ENCODE measurements at places on chromosomes 11 and 22.

DNA sequence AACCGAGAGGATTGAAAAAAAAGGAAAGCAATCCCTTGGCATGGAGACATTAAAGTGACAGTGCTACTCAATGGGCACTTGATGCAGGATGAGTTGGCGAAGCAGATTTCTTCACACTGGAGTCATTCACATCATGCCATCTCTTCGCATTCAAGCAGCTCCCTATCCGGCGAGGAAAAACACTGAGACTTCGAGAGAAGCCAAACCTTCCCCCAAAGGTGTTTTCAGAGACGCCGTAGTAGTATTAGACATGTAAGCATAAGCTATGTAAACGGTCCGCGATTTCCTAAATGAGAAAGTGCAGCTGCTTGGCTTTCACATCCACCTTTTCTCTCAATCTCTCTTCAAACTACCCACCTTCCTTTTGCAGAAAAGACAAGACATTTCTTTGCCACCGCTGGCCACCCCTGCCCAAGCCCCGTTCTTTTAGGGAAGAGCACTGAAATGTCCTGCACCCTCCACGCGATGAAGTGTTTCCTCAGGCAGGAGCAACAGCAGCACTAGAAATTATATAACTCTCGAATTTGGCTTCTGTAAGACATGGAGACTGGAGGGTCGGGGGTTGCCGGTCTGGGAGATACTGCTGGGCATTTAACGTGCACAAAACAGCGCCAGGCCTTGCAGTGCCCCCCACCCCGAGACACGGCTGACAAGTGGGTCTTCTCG is at the start of gene DLG2:
DLG2 (minus strand) TSS at position 13 of the 666 bp plus-strand sequence.
- no peak for DNase-seq

GRCh38 chr22:29050457-29050856 is 11.2 kb downstream of the C22orf31 start:
- DNase-seq: no peak

DNA sequence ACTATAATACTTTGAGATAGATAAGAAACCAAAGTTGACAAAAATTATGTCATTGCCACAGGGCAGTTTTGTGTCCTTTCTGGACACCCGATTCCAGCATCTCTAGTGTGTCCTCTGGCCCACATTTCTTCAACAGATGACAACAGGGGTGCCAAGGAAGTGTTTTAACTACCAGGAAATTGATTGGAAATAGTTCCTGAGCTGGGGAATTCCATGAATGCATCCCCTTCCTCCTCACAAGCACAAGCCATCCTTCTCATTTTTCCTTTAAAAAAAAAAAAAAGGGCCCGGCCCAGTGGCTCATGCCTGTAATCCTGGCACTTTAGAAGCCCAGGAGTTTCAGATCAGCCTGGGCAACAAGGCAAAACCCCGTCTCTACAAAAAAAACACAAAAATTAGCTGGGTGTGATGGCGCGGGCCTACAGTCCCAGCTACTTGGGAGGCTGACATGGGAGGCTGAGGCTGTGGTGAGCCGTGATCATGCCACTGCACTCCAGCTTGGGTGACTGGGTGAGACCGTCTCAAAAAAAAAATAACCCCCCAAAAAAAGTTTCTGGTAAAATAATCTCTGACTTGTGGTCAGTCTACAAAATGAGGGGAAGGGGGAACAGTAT is 797 bp upstream of the B3GAT3 start:
- no peak for DNase-seq

GRCh38 chr22:28992565-28993356 is 68.9 kb downstream of the C22orf31 start:
- DNase-seq: no peak

DNA sequence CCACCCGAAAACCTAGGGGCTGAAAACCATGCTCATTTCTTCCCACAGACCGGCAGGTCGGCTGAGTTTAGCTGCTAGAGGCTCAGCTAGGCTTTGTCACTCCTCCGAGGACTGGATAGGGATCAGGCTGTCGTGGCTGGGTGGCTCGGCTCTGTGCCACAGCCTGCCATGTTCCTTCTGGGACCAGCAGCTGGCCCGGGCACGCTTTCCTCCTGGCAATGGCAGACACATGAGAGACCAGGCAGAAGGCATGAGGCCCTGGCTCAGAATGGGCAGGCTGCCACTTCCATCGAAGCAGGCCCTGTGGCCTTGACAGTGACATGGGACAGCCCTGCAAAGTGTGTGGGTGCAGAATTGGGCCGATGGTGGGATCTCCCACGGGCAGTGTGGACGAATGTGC is 20.9 kb downstream of the PARVG start:
- DNase-seq: no peak

DNA sequence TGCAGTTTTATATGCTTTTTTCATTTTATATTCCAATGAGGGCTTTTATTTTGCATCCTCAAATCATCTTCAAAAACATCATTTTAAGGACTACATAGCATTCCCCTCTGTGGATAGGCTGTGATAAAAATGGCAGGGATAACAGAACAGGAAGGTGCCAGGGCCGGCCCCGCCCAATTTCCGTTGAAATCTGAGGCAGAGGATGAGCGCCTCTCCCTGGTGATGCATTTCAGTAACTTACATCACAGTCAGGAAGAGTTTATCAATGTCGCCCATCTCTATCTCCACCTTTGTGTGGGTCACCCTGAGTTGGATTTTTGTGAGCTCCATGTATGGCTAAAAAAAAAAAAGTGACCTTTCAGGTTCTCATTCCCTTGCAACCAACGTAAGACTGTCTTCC is 201.6 kb downstream of the DSCAML1 start:
- no peak for DNase-seq

GRCh38 chr11:117519590-117519989 is 191.9 kb downstream of the CEP164 start:
- DNase-seq: no peak

DNA sequence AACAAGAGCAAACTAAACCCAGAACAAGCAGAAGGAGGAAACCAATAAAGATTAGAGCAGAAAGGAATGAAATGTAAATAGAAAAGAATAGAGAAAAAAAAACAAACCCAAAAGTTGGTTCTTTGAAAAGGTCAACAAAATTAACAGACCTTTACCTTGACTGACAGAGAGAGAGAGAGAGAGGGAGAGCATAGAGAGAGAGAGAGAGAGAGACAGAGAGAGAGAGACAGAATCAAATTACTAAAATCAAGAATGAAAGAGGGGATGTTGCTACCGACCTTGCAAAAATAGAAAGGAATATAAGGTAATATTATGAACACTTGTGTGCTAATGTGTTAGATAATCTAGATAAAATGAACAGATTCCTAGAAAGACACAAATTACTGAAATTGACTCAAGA is 22.6 kb upstream of the AMPD3 start:
- no peak for DNase-seq

Data from activated CD8-positive, alpha-beta memory T cell treated with anti-CD3 and anti-CD28 coated beads, Interleukin-2, amount 10 ng/mL, durations not matched to agents 7 days and 5 days (primary cell).